ENCODE measurements at places on chromosomes 11 and 22. TPM values are rescaled to one million over a fixed set of nuclear protein-coding genes. Genes with fewer than 3 reads are reported as not detected.

- H3K36me3 ChIP-seq = peaks cover 26% of the 10 kb centered on the region
- H3K4me3 ChIP-seq = peak overlapping the region; percentile 56
- peaks cover 16% of the 10 kb centered on the region for H3K4me1 ChIP-seq
- DNase-seq = no peak
- H3K27me3 ChIP-seq = peaks cover 5% of the 10 kb centered on the region
Measured at GRCh38 chr22:25137577-25138525, 61.8 kb upstream of the CRYBB3 start.

DNA sequence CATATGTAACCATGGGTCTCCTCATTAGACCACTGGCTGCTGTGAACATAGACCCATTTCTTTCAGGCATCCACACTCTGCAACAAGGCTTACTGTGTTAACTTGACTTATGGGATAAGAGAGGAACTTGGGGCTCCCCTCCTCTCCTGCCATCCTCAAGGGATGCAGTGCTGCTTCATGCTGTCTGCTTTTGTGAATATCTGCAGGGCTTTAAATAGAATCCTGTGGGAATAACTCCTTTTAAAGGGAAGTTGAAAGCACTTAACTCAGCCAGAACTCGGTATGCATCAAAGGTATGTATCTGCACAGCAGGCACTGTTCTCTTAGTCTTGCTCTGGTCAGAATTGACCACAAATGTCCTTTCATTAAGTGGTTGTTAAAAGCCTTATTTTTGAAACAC is 222.5 kb upstream of the KIRREL3 start:
- H3K4me1 ChIP-seq = peaks cover under 1% of the 10 kb centered on the region
- H3K27me3 ChIP-seq = no peaks in the 10 kb centered on the region
- no peak overlapping the region for H3K4me3 ChIP-seq
- no peak for DNase-seq
- no peaks in the 10 kb centered on the region for H3K36me3 ChIP-seq
- no peak overlapping the region for H3K27ac ChIP-seq

DNA sequence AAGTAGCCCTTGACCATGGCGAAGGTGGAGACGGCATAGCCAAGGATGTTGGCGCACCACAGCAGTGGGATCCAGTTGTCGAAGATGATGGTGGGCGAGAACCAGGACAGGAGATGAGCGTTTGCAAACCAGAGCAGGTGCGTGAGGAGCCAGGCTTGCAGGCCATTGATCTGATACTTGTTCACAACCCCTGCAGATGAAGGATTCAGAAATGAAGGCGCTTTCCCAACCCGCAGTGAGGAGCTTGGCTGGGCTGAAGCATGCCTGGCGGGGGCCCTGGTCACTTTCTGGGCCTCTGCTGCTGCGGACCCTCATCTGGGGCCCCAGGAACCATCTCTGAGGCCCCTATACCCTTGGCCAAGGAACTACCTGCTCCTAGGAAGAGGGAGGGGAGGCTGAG is 6.9 kb downstream of the DHCR7 start:
- DNase-seq = no peak
- no peak overlapping the region for H3K27ac ChIP-seq
- H3K4me1 ChIP-seq = no peaks in the 10 kb centered on the region

- no peak overlapping the region for H3K4me3 ChIP-seq
- no peak overlapping the region for H3K27ac ChIP-seq
- no peaks in the 10 kb centered on the region for H3K36me3 ChIP-seq
- peaks cover 2% of the 10 kb centered on the region for H3K27me3 ChIP-seq
- no peak for DNase-seq
Measured at GRCh38 chr11:16843294-16843693, 104.8 kb downstream of the C11orf58 start.

DNA sequence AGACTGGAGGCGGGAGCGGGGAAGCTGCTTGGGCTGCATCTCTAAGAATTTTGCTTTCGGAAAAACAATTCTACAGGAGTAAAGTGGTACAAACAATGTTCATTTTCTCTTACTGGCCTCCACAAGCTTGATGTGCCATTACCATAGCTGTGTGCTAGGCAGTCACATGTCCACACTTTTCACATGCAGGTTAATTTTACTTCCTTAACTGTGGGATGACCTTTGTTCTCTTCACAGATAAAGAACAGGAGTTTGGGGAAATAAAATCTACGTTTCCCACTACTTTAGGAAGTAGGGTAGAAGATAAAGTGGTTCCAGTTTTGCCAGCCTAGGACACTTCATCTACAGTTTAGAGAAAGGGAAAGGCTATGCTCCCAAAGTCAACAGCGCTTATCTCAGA is 327.2 kb upstream of the NARS2 start:
- no peak overlapping the region for H3K4me3 ChIP-seq
- peaks cover 4% of the 10 kb centered on the region for H3K4me1 ChIP-seq
- no peaks in the 10 kb centered on the region for H3K27me3 ChIP-seq

GRCh38 chr11:128938156-128938885 is 4.3 kb downstream of the TP53AIP1 start:
- H3K27ac ChIP-seq = no peak overlapping the region
- H3K27me3 ChIP-seq = peaks cover 4% of the 10 kb centered on the region
- no peak for DNase-seq
- no peaks in the 10 kb centered on the region for H3K4me1 ChIP-seq

DNA sequence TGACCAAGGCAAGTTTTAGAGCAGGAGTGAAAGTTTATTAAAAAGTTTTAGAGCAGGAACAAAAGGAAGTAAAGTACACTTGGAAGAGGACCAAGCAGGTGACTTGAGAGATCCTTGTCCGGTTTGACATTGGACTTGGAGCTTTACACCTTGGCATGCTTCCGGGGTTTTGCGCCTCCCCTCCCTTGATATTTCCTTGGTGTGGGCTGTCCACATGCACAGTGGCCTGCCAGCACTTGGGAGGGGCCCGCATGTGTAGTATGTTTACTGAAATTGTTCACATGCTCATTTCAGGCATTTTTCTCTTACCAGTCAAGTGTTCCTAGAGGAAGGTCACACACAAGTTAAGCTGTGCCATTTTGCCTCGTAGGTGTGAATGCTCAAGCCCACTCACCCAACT is 19.0 kb upstream of the THRSP start:
- no peak for DNase-seq
- no peak overlapping the region for H3K4me3 ChIP-seq
- peaks cover 17% of the 10 kb centered on the region for H3K4me1 ChIP-seq
- H3K27ac ChIP-seq = no peak overlapping the region
- no peaks in the 10 kb centered on the region for H3K36me3 ChIP-seq
- H3K27me3 ChIP-seq = peaks cover 5% of the 10 kb centered on the region

DNA sequence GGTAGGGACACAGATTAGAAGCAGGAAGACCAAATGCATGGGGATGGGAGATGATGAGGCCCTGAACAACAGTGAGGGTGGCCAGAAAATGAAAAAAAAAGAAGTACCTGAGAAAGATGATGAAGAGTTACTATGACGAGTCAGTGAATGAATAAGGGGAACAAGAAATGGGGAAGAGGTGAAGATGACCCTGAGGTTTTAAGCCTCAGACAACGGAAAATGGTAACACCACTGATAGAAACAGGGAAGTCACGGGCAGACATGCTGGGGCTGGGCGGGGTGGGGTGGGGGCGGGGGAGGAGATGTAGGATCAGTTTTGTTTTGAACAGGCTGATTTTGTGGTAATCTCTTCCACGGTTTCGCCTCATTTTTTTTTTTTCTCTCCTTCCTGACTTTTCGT is 205.1 kb upstream of the CADM1 start:
- no peak for DNase-seq
- no peaks in the 10 kb centered on the region for H3K36me3 ChIP-seq
- no peaks in the 10 kb centered on the region for H3K27me3 ChIP-seq
- peaks cover 12% of the 10 kb centered on the region for H3K4me1 ChIP-seq
- no peak overlapping the region for H3K27ac ChIP-seq

GRCh38 chr11:125941619-125942611 is 3.9 kb upstream of the VSIG10L2 start:
- peak overlapping the region; percentile 38 for H3K27ac ChIP-seq
- no peaks in the 10 kb centered on the region for H3K36me3 ChIP-seq
- H3K4me3 ChIP-seq = no peak overlapping the region
- peaks cover 24% of the 10 kb centered on the region for H3K4me1 ChIP-seq
- H3K27me3 ChIP-seq = no peaks in the 10 kb centered on the region

- H3K4me3 ChIP-seq = no peak overlapping the region
- no peaks in the 10 kb centered on the region for H3K4me1 ChIP-seq
- H3K27ac ChIP-seq = no peak overlapping the region
- H3K36me3 ChIP-seq = no peaks in the 10 kb centered on the region
Measured at GRCh38 chr22:47798229-47798628, 1035.8 kb downstream of the TBC1D22A start.

GRCh38 chr11:34566736-34567135 is 53.1 kb upstream of the ELF5 start:
- DNase-seq = no peak
- no peak overlapping the region for H3K27ac ChIP-seq
- H3K4me3 ChIP-seq = no peak overlapping the region

- H3K4me3 ChIP-seq = no peak overlapping the region
- peaks cover 5% of the 10 kb centered on the region for H3K27me3 ChIP-seq
- peaks cover 25% of the 10 kb centered on the region for H3K4me1 ChIP-seq
- DNase-seq = no peak
- no peak overlapping the region for H3K27ac ChIP-seq
- no peaks in the 10 kb centered on the region for H3K36me3 ChIP-seq
Measured at GRCh38 chr11:3876613-3877012, 21.1 kb downstream of the STIM1 start.

GRCh38 chr11:34266090-34266912 is 91.5 kb downstream of the ABTB2 start:
- no peak overlapping the region for H3K27ac ChIP-seq
- H3K36me3 ChIP-seq = no peaks in the 10 kb centered on the region
- peaks cover 34% of the 10 kb centered on the region for H3K4me1 ChIP-seq
- H3K27me3 ChIP-seq = peaks cover 7% of the 10 kb centered on the region
- H3K4me3 ChIP-seq = no peak overlapping the region

GRCh38 chr11:73235236-73235786 is 17.2 kb downstream of the P2RY2 start:
- H3K36me3 ChIP-seq = no peaks in the 10 kb centered on the region
- H3K27me3 ChIP-seq = peaks cover 2% of the 10 kb centered on the region
- H3K4me1 ChIP-seq = no peaks in the 10 kb centered on the region
- DNase-seq = no peak
- H3K4me3 ChIP-seq = no peak overlapping the region

GRCh38 chr11:120682332-120682649 is 170.7 kb downstream of the GRIK4 start:
- H3K4me3 ChIP-seq = no peak overlapping the region
- H3K36me3 ChIP-seq = no peaks in the 10 kb centered on the region
- DNase-seq = no peak

DNA sequence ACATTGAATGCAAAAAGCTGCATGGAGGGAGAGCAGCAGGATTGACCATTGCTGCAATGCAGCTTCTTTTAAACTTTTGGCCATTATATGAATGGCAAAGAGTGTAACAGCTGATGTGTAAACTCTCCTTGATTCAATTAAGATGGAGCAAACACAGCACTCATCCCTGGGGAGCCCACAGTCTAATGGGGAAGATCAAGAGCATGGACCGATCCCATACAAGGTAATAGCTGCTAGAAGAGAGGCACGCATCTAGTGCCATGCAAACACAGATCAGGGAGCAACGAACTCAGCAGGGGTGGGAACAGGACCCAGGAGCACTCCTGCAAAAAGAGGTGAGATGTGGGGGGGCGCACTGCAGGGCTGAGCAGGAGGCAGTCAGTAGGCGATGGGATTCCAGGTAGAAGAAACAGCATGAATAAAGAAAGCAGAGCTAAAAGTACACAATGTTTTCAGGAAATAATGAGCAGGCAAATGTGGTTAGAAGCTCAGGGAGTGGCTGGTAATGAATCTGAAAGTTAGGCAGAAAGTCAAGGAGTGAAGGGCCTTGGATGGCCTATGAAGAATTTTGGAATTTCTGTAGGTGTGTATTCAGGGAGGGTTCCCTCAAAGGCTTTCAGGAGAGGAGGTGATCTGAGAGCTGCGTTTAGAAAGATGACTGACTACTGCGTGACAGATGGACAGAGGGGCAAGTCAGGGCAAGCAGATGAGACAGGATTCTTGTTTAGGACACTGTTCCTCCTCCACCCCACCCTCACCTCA is 17.2 kb upstream of the BMAL1 start:
- DNase-seq = no peak
- H3K4me1 ChIP-seq = peaks cover 15% of the 10 kb centered on the region
- H3K27ac ChIP-seq = no peak overlapping the region
- no peaks in the 10 kb centered on the region for H3K36me3 ChIP-seq

SLC25A45 gene
- total RNA-seq = 3.3 TPM

CCDC85B gene
- total RNA-seq = 90.7 TPM

RASGRP2 gene
- total RNA-seq = 139 TPM

VSIG10L2 gene
- total RNA-seq = not detected

MB gene
- total RNA-seq = not detected

NADSYN1 gene
- 69.0 TPM for total RNA-seq

NCR3LG1 gene
- 0.23 TPM for total RNA-seq

IGF2 gene
- 2.1 TPM for total RNA-seq

MOGAT2 gene
- total RNA-seq = not detected

RHBDD3 gene
- total RNA-seq = 56.5 TPM
